ENCODE measurements at places on chromosomes 12 and 14. TPM values are rescaled to one million over a fixed set of nuclear protein-coding genes. Genes with fewer than 3 reads are reported as not detected.

LRIG3 gene
- 10.6 TPM for total RNA-seq

STXBP6 gene
- total RNA-seq, result 37.9 TPM

DYRK2 gene
- 88.5 TPM for total RNA-seq

TRIM9 gene
- total RNA-seq, result 28.5 TPM

TGM1 gene
- total RNA-seq, result 0.82 TPM

SERPINA12 gene
- total RNA-seq, result not detected

MUCL1 gene
- not detected for total RNA-seq

MSI1 gene
- total RNA-seq, result 6.9 TPM

TNS2 gene
- total RNA-seq, result 11.4 TPM

KCNJ8 gene
- 6.5 TPM for total RNA-seq
